ENCODE measurements at places on chromosomes 12 and 14. TPM values are rescaled to one million over a fixed set of nuclear protein-coding genes. Genes with fewer than 3 reads are reported as not detected.

Gene CERS5
- total RNA-seq, result 6.5 TPM

Gene FAM186B
- total RNA-seq, result 1.2 TPM

DNA sequence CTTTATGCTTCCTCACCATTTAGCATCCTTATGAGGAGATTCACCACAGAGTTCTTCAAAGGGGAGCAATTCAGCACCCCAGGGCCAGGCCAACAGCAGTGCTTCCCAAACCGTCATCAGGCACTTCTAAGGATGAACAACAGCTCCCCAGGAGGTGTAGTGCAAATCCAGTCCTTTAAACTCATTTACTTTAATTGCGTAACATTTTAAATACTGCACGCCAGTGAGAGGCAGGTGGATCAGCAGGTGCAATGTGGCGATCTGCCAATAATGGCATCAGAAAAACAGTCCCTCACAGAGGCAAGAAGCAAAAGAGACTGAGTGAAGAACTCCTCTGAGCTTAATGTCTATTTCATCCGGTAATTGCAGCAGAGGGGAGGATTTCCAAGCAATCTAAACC, 770.9 kb upstream of the FOXG1 start:
- DNase-seq, result no peak

GRCh38 chr14:56224691-56225681, 106.8 kb downstream of the PELI2 start:
- no peak for DNase-seq

DNA sequence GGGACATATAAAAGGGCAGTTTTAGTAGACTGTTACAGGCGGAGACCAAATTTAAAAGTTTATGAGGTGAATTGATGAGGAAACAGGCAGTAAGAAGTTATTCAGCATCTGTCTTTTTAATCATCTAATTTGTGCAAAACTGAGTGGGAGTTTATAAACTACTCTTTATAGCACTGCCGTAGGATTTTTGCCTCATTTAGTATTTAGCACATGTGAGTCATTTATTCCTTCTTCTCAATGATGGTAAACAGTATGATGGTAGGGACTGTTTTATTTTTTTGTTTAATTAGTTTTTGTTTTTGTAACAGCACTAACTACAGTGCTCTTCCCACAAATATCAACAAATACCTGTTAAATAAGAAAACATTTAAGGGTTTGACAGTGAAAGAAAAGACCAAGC, 20.6 kb downstream of the TOGARAM1 start:
- DNase-seq, result no peak

DNA sequence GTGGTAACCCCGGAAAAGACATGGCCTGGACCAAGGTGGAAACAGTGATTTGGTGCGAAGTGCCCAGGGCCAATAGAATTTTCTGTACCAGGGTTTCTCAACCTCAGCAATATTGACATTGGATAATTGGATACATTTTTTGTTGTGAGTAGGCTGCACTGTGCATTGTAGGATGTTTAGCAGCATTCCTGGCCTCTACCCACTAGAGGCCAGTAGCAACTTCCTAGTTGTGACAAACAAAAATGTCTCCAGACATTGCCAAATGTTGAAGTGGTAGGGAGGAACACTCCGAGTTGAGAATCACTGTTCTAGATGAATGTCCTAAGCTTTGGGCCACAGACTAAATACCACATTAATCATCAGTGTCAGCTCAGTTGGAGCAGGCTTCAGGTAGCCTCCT, 6.2 kb upstream of the CGRRF1 start:
- DNase-seq, result no peak

Measured in left lobe of liver (tissue), 2 donors.